ENCODE measurements at places on chromosomes 12 and 14.

- DNase-seq = no peak
Observed at GRCh38 chr14:101735453-101735852, 26.1 kb upstream of the PPP2R5C start.

DNA sequence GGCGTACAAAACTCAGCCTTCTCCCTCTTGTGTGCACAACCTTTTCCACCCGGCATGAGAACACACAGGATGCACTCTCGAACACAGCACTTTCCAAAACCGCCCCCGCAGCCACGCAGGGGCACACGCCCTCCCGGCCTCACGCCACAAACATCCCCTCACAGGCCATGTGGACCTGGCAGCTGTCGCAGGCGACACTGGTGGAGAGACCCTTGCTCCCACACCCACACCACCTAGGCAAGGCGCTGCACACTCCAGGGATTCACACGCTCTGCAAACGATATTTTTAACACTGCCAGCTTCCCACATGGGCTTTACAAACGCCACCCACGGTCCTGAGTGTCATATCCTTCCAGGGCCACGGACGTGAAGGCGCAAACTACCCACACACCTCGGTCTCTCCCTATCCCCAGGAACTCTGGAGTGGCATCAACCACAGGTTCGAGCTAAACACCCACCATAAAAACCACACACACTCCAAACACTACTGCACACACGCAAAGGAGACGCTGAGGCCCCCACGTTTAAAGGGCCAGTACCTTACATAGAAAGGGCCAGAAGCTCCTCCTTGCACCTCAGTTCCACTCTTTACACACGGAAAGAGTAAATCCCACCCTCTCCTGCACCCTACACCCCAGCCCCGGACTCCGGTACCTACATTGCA lies 12.4 kb upstream of the ITGB7 start:
- peak; percentile 64 for DNase-seq

DNA sequence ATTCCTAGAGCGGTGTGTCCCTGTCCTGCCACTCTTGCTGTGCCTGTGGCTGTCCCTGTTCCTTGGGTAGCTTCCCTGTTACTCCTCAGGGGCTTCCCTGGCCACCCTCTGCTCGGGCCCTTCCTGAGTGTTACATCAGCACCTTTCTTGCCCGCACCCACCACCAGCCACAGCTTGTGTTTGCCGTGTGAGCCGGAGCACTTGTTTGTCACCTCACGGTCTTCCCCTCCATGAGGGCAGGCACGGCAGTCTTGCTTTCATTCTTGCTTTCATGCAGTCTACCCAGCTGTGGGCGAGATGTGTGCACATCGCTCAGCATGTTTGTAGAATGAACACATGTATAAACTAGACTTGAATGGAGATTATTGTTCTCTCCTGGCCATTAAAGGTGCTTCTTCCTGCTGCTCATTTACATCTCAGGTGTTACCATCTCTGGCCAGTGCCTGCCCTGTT lies 42.0 kb downstream of the TRAF3 start:
- DNase-seq = peak; percentile 96

- DNase-seq = peak; percentile 64
Observed at GRCh38 chr14:102140027-102140749, 491 bp downstream of the WDR20 start.

DNA sequence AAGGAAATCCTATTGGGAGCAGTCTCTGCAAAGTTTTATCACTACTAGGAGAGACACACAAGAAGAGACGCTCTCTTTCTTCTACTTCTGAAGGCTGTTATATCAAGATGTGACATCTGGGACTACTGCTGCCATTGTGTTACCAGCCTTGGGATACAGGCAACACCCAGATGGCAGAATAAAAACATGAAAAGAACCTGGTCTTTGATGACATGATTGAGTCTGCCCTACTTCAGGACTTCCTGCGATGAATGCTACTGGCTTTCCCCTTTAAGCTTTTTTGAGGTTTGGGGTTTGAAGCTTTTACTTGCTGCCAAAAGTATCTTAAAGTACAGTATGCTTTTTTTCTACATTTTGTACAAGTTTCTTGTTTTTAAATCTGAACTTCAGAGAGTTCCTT lies 29.2 kb upstream of the TRHDE start:
- no peak for DNase-seq

Measured in GM12865 (cell line).